Gastroesophageal sphincter (tissue), 4 donors: ENCODE measurements at places on chromosomes 12 and 14.

GRCh38 chr12:64649487-64649886, 39.2 kb downstream of the RASSF3 start:
- no peak for ATAC-seq

DNA sequence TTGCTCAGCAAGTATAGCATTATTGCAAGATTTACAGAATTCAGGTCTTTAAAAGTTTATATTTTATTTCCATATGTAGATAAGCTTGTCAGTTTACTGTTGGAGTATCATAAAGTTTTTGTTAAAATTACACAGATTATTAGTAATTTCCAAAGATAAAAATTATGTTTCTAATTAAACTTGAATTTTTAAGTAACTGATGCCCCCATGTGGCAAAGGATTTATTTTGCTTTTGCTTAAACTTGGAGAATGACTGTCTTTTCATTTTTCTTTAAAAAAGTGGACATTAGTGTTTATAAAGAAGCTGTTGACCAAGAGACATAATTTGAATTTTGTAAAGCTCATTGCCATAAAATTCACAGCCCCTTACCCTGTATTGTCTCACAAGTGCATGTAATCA, 45.8 kb downstream of the ETNK1 start:
- ATAC-seq = no peak

DNA sequence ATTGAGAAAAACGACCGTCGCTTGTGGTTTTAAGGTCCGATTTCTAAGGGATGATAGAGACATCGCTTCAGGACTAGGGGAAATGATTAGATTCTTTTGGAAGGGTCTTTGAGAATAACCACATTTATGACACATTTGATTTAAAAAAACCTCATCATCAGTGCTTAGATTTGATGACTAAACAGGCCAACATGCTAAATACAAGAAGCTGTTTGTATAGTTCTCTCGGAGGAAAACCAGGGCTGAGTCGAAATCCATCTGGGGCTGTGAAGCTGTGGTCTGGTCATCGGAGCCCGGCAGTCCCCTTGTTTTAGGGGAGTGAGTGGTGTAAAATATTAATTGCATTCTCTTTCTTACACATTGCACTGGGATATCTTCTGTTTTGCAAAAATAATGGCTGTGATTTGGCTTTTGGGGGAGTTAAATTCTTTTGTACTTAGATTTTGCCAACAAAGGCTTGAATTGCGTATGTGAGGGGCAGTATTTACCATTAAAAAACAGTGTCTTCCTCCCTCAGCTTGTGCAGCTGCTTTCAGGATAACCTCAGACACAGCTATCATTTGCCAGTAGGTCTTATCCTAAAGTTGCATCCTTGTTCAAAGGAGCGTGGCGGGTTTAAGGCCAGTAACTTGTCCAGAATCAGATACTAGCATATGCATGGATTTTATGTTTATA, 550 bp downstream of the GNG2 start:
- no peak for ATAC-seq

- no peak for ATAC-seq
Observed at GRCh38 chr12:56346675-56347074, 8.0 kb downstream of the IL23A start.

GRCh38 chr12:33718631-33719030, 279.0 kb upstream of the SYT10 start:
- ATAC-seq = no peak

DNA sequence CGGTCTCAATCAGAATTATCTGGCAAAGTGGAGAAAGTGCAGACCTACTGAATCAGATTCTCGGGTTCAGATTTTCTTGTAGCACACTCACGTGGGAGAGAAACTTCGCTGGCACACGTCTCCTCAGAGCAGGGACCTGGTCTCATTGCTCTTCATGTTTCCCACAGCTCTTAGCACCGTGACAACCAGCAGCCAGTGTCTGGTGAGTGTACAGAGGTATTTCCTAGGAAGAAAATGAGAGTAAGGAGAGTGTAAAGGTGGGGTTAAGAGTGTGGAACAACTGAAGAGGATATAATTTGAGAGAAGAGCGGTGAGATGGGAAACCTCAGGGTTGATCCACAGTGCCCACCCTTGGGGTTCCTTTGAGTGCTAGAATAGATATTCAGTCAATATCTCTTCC, 89.2 kb downstream of the ARF6 start:
- no peak for ATAC-seq

- ATAC-seq = no peak
Observed at GRCh38 chr12:27650011-27650410, 46.2 kb upstream of the REP15 start.

DNA sequence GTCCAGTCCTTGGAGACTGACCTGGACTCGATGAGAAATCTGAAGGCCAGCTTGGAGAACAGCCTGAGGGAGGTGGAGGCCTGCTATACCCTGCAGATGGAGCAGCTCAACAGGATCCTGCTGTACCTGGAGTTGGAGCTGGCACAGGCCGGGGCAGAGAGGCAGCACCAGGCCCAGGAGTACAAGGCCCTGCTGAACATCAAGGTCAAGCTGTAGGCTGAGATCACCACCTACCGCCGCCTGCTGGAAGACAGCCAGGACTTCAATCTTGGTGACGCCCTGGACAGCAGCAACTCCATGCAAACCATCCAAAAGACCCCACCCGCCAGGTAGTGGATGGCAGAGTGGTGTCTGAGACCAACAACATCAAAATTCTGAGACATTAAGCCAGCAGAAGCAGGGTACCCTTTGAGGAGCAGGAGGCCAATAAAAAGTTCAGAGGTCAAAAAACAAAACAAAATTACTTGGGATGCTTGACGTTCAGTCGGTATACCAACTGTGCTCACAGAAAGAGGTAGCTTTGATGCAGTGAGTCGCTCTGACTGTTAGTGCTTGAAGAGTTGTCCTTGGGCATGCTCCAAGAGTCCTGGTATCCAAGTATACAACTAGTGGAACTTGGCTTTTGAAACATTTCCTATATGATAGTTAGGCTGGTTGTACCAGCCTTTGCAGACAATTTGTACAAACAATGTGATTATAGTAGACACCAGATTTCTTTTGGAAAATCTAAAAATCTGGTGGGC, 4.8 kb downstream of the MED6 start:
- no peak for ATAC-seq
